EL (cell line): ENCODE measurements at places on chromosomes 11 and 22.

DNA sequence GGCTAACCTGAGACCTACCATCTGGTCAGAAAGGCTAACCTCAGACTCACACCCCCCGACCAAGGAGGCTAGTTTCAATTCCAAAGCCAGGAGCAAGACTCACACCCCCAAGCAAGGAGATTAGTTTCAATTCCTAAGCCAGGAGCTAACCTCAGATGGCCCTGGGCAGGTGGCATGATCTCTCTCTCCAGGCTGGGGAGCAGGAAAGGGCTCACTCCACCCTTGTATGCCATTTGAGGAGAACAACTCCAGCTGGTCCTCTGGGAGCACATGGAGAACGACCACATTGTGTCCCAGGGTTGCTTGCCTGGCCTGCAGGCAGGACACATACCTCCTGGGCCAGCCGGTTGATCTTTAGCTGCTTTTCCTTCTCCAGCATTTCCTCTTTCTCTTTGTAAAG, 32.6 kb downstream of the USH1C start:
- DNase-seq: no peak

- DNase-seq: no peak
Observed at GRCh38 chr22:44193535-44193891, 12.8 kb downstream of the PARVG start.

DNA sequence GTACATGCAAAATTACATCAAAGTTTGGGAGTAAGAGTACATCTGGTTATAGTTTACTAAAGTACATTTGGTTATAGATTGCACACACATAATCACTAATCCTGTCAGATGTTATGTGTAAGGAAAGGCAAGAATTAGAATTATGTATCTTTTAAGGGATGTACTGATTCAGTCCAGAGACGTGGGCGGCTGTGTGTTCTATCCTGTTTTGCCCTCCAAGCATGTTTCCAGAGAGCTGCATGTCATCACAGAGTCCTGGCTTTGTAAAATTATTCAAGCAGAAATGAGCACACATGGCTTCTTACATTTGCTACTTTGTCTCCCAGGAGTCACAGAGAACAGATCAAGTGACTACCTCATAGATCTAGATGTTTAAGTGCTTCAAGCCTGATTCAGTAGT, 33.2 kb upstream of the CEP126 start:
- no peak for DNase-seq

GRCh38 chr11:3132831-3133260, 32.3 kb downstream of the OSBPL5 start:
- no peak for DNase-seq

DNA sequence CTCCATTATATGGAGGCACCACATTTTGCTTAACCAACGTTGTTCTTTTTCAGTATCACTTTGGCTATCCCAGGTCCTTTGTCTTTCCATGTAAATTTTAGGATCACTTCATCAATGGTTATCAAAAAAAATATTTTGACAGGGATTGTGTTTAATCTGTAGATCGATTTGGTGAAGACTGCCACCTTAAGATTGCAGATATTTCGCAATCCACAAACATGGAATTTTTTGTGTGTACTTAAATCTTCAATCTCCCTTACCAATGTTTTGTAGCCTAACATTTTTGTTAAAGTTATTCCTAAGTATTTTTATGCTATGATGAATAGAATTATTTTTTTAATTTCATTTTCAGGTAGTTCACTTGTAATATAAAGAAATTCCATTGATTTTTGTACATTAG, 18.6 kb downstream of the PLAAT5 start:
- DNase-seq: no peak

DNA sequence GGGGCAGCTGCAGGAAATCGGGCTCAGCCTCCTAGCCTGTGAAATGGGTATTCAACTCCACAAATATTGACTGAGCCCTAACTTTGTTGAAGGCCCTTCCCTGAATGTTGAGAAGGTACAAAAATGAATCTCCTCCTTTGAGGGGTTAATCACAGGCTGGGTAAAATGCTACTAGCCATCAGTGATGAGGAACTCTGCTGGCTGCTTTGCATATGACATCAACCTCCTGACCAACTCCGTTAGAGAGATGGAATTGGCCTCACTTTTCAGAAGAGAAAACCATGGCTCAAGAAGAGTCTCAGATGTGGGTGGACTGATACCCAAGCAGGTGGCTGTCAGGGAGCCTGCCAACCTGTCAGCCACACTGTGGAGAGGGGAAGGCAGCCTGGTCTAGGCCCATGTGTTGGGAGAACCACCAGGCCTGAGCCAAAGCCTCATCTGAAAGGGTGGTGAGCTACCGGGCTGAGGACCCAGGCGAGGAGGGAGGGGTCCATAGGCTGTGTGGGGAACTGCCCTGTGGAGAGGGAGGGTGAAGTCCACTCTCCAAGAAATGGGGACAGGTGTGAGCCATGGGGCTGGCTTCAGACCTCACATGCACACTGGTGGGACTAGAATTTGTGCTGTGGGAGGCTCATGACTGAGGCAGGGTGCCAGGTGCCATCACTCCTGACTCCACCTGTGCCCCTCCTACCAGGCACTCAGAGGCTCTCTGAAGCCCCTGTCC, 11.8 kb downstream of the CDCA5 start:
- no peak for DNase-seq

- no peak for DNase-seq
Observed at GRCh38 chr11:41392596-41392995, 66.9 kb downstream of the LRRC4C start.

DNA sequence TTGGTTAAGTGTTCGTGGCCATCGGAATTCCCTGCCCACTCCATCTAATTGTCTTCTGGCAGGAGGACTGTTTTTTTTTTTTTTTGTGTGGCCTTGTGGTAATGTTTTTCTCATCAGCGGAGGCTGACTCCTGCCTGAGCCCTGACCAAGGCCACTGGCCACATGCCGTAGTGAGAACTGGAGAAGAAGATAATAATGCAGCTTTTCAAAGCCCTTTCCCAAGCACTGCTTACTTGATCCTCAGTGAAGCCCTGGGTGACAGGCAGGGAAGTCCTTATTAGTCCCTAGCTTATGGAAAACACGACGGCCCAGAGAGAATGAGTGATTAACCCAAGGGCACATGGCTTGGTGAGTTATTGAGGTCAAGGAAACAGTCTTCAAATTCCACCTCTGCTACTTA, 71.2 kb downstream of the ADM start:
- DNase-seq: peak; percentile 51

GRCh38 chr11:114159320-114159719, 99.8 kb downstream of the ZBTB16 start:
- DNase-seq: no peak

GRCh38 chr11:10091314-10092045, 202.5 kb downstream of the SBF2 start:
- no peak for DNase-seq

GRCh38 chr11:64769283-64769682, 9.1 kb downstream of the SF1 start:
- no peak for DNase-seq

DNA sequence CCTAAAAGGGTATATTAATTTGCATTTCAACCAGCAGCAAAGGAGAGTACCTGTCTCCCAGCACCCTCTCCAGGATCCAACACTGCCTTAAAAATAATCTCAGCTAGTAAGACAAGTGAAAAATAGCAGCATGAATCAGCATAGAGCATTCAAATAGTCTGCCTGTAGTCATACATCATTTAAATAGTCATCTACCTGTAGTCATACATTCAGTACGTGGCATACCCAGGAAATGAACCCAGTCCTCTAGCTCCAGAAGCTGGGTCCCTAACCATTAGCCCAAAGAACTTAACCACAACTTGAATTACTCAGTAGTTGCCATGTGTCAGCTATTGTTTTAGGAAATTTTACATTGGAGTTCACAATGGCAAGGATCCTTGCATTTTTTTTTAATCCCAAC, 9.3 kb downstream of the TENM4 start:
- DNase-seq: no peak

- no peak for DNase-seq
Observed at GRCh38 chr22:46451741-46452140, 85.7 kb downstream of the CELSR1 start.
